MCF 10A (cell line): ENCODE measurements at places on chromosomes 2 and 18.

DNA sequence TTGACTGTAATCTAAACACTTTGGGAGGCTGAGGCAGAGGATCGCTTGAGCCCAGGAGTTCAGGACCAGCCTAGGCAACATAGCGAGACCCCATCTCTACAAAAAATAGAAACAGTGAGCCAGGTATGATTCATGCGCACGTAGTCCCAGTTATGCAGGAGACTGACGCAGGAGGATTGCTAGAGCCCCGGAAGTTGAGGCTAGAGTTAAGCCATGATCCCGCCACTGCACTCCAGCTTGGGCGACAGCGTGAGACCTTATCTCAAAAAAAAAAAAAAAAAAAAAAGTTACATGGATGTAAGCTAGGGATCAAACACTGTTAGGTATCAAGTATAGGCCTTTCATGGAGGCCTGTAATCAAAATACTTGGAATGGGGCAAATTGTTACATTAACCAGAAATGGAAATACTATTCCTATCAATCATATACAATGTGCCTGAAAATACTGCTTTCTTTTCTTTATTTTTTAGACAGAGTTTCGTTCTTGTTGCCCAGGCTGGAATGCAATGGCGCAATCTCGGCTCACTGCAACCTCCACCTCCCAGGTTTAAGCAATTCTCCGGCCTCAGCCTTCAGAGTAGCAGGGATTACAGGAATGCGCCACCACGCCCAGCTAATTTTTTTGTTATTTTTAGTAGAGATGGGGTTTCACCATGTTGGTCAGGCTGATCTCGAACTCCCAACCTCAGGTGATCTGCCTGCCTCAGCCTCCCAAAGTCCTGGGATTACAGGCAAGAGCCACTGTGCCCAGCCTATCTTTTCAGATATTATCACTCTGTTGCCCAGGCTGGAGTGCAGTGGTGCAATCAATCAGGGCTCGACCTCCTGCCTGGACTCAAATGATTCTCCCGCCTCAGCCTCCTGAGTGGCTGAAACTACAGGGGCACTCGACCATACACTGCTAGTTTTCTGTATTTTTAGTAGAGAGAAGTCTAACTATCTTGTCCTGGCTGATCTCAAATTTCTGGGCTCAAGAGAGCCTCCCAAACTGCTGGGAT lies 27.2 kb downstream of the XPO1 start:
- DNase-seq = peak; percentile 72

- DNase-seq = no peak
Measured at GRCh38 chr2:114821055-114821454, 378.6 kb downstream of the DPP10 start.

GRCh38 chr2:152930501-152930900 lies 212.1 kb downstream of the ARL6IP6 start:
- no peak for DNase-seq

DNA sequence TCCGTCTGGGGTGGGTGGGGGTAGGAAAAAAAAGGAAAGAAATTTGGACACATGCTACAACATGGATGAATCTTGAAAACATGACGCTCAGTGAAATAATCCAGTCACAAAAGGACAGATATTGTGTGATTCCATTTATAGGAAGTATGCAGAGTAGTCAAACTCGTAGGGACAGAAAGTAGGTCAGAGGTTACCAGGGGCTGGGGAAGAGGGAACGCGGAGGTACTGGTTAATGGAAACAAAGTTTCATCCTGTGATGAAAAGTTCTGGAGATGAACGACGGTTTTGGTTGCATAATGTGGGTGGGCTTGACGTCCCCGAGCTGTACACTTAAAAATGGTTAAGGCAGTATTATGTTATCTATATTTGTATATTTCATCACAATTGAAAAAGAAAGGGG lies 4.5 kb upstream of the SFTPB start:
- DNase-seq = no peak

- no peak for DNase-seq
Measured at GRCh38 chr2:158021226-158021625, 80.5 kb upstream of the UPP2 start.

DNA sequence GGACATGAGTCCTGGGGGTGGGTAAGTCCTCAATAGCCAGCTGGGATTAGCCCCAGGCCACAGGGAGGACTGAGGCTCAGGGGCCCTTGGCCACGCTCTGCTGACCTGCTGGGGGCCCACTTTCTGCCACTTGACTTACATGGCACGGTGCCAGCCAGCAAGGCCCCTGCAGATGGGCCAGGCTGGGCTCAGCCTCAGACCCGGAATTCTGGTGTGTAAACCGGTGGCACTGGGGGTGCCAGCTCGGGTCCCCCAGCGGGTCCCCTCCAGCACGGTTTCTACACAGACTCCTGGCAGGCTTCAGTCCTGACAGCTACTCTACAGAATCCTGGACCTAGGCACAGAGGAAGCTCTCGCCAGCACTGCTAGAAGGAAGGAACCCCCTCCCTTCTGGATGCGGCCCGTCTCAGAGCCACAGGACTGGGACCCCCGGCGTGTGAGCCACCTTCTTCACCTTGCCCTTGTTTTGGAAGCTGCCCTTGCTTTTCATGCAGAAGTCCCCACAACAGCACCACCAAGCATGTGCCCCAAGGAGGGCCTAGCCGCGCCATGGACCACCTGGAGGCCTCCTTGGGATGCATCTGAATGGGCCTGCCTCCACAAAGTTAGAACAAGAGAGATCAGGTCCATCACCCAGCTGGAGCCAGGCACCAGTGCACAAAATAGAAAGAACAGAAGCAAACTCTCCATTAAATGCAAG lies 8.0 kb downstream of the HDAC4 start:
- DNase-seq = no peak

DNA sequence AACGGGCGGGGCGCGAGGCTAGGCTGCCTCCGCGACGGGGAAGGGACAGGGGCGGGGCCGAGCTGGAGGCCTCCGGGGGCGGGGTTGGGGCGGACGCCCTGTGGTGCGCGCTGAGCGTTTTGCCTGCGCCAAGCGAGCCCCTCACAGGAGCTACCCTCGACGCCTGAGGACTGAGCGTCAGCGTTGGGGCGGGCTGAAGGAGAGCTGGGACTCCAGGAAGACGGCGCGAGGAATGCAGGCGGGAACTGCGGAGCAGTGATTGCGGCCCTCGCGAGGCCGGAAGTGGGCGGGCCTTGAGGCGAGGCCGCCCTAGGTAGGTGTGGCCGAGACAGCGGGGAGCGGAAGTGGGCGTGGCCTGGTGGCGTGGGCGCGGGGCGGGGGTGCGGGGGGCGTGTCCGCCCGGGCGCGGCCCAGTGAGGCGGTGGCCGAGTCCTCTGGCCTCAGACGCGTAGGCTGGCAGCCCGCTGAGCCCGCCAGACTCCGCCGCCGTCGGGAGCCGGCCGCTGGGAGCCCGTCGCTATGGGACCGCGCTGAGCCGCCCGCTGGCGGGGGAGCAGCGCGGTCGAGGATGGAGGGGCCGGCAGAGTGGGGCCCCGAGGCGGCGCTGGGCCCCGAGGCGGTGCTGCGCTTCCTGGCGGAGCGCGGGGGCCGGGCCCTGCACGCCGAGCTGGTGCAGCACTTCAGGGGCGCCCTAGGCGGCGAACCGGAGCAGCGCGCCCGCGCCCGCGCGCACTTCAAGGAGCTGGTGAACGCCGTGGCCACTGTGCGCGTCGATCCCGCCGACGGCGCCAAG lies at the start of the genes SEPTIN10 and SOWAHC:
TSS of gene SEPTIN10 (minus strand) at position 45 of the 793 bp plus-strand sequence. CDS start 139 bp downstream, outside the sequence.
TSS of gene SOWAHC (plus strand) at position 443 of the 793 bp plus-strand sequence. CDS start at position 569, 126 bp downstream.
- DNase-seq = peak; percentile 99

DNA sequence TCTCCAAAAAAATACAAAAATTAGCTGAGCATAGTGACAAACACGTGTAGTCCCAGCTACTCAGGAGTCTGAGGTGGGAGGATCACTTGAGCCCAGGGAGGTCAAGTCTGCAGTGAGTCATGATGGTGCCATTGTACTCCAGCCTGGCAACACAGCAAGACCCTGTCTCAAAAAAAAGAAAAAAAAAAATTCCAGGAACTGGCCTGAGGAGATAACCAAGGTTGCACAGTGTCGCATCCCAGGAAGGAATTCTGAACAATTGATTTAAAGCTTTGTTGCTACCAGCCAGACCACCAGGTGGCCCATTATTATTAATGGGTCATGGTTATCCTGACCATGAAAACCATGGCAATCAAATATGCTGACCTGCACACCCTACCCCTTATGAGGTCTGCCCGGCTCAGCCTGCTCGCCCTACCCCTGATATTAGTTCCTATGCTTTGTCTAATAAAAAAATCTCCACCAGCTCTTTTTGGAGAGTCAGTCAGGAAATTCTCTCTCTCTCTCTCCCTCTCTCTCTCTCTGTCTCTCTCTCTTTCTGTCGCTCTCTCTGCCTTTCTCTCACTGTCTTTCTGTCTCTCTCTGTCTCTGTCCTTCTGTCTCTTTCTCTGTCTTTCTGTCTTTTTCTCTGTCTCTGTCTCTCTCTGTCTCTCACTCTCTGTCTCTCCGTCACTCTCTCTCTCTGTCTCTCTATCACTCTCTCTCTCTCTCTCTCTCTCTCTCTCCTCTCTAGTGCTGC lies 73.7 kb downstream of the NCAPH start:
- DNase-seq = no peak

GRCh38 chr18:1048032-1048431 lies 143.4 kb downstream of the ADCYAP1 start:
- peak; percentile 11 for DNase-seq

- no peak for DNase-seq
Measured at GRCh38 chr2:188610827-188611226, 319.2 kb downstream of the GULP1 start.

- peak; percentile 88 for DNase-seq
Measured at GRCh38 chr2:14960686-14961324, 328.3 kb downstream of the LRATD1 start.

DNA sequence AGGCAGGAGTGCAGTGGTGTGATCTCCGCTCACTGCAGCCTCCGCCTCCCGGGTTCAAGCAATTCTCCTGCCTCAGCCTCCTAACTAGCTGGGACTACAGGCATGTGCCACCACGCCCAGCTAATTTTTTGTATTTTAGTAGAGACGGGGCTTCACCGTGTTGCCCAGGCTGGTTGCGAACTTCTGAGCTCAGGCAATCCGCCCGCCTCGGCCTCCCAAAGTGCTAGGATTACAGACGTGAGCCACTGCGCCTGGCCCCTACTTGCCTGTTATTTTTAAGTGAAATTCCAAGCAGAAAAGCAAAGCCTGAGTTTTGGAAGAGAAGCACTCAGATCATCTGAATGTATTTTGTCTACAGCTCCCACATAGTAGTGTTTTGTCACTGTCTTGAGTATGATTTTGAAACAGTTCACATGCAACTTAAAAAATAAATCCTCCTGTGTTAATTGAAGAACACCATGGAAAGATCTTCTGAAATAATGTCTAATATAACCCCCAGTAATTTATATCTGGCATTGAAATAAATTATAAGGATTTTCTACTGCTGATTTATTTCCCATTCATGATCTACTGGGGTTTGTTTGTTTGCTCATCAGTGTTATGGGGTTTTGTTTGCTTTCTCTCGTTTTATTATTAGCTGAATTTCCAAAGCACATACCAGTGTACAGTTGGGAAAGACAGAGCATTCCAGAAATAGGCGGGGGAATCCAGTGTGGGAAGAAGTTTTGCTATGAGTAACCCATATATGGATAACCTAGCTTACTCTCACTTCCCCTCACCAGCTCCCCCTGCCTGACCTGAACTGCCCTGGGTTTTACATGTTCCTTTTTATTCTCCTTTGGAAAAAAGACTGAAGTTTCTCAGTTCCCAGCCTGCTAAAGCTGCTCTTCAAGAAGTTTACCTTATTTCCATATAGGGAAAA lies 80.1 kb upstream of the MAP3K20 start:
- DNase-seq = peak; percentile 84

GRCh38 chr2:20543469-20544152 lies 96.7 kb downstream of the RHOB start:
- DNase-seq = no peak

- DNase-seq = no peak
Measured at GRCh38 chr2:217553202-217553601, 449.6 kb downstream of the TNS1 start.

- no peak for DNase-seq
Measured at GRCh38 chr2:69918401-69918800, 3.5 kb downstream of the MXD1 start.

- DNase-seq = no peak
Measured at GRCh38 chr2:117973498-117974082, 40.3 kb downstream of the CCDC93 start.

DNA sequence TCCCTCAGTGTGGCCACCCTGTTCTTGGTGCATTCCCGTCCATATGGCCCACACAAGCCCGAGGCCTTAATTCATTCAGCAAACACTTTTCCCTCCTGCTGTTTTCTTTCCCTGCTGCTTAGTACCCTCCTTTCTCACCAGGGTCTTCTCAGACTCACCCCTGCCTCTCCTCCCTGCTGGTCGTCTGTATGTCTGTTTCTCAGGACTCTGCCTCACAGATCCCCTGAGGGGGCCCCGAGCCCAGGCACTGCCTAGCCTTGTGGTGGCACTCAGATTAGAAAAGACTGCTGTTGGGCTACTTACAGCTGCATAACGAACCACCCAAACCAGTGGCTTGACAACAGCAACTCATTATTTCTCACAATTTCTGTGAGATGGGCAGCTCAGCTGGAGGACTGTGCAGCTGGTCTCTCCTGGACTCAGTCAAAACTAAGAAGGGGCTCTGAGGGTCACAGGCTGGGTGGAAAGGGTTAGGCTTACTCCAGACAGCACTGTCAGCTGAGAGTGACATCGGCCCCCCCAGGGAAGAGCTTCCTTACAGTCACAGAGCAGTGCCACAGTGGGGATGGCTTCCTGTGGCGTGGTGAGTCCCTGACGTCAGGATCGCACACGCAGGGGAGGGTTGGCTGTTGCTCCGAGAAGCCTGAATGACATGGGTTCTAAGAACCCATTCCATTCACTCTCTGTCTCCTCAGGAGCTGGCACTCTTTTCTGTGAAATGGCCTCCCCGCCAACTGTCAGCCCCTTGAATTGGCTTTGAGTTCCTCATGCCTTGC lies 139.0 kb downstream of the UXS1 start:
- no peak for DNase-seq
